ENCODE measurements at places on chromosomes 1 and 21.

- DNase-seq = no peak
Observed at GRCh38 chr1:103469801-103470200, 55.7 kb upstream of the RNPC3 start.

- no peak for DNase-seq
Observed at GRCh38 chr1:97632776-97633175, 288.1 kb downstream of the DPYD start.

DNA sequence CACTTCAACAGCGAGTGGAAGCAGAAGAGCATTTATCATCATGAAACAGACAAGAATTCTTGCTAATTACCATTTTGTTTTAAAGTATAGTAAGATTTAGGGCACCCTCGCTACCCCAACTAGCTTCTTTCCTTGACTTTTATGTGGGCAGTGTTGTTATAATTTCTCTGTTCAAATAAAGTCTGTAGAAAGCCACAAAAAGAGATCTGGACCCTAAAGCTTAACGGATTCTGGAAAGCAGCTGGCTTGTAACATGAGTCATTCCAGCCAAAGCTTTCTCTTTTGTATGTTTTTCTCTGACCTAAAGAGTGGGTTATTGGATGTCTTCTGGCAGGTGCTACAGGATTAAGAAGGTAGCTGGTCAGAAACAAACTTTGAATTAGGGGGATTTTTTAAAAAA lies 37.4 kb downstream of the RUNX1 start:
- DNase-seq = no peak

GRCh38 chr1:236753516-236753915 lies 41.6 kb upstream of the MTR start:
- no peak for DNase-seq

DNA sequence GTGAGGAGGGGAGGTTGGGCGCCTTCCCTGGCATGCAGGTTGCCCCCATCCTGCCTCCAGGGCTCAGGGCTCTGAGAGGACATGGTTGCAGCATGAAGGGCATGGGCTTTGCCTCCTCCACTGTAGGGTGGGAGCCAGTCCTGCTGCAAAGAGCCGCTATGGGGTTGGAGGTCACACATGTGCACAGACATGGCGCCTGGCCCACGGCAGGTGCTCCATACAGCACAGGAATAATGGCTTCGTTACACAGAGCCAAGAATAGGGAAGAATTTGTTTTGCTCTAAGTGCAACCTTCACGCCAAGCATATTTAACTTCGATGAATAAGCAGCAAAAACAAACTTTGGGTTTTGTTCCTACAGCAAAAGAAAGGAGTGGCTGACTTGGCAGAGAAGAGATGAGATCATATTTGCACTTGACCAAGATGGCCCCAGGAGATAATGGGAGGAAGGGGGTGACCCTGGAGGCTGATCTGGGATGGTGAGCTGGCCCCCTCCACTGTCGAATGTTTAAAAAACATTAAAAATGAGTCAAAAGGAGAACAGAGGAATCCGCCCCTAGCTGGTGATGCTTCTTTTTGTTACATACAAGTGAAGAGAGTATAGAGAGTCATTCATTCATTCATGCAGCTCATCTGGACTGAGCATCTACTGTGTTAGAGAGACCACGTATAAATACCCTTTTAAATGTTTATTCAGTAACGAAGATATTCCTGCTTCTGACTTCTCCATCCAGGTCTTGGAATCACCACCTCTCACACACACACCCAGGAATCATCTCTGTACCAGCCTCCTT lies 12.4 kb upstream of the C2CD2 start:
- no peak for DNase-seq

GRCh38 chr21:38234395-38235142 lies 22.2 kb upstream of the KCNJ15 start:
- no peak for DNase-seq

- no peak for DNase-seq
Observed at GRCh38 chr1:199272139-199272544, 633.3 kb downstream of the PTPRC start.

GRCh38 chr1:214018386-214019268 lies 30.9 kb downstream of the PROX1 start:
- no peak for DNase-seq

GRCh38 chr1:970242-970972 lies 4.1 kb downstream of the PLEKHN1 start:
- no peak for DNase-seq

GRCh38 chr1:57340334-57341070 lies 83.4 kb downstream of the DAB1 start:
- DNase-seq = no peak

GRCh38 chr1:162328512-162328911 lies 48.1 kb downstream of the SPATA46 start:
- DNase-seq = no peak

DNA sequence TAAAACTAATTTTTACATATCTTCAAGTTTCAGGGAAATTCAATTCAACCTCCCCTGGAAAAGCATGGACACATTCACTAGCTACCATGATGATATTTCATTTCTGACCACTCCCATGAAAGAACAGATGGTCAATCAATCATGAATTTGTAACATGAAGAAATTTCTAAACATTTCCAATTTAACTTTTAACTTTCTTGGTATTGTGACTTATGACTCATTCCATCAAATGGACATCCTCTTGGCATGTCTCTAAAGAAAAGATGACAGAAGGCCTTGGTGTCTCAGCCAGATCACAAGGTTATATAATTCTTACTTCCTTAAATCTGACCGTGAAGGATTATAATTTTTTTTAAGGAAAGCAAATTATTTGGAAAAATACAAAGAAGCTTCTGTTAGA lies 10.5 kb upstream of the MCOLN3 start:
- no peak for DNase-seq

- no peak for DNase-seq
Observed at GRCh38 chr1:186977266-186977957, 148.7 kb downstream of the PLA2G4A start.

DNA sequence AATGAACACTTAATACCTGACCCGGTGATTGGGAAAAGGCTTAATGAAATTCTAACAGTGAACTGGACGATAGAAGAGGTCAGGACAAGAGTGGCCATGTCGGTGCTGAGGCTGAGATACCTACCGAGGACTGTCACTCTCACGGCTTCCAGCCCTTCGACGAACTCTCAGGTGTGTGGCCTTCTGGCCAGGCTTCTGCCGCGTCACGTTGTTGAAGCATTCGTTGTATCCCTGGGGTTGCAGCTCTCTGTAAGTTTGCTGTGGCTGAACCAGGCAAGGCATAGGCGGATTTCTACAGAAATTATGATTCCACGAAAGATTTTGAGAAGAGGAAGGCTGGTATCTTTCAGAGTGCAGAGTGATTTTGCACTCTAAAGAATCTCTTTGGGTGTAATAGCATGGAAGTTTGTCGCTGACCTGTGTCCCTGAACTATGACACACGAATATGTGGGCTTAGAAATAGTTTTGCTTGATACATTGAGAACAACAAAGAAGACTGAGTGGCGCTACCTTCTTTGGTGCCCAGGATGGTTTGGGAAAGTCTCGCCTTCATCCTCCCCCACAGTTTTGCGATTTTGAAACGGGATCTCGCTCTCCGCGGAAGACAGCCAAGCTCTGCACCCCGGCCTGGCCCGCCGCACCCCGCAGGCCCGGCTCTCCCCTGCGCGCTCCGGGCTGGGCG lies 403 bp upstream of the EPHX4 start:
- DNase-seq = no peak

DNA sequence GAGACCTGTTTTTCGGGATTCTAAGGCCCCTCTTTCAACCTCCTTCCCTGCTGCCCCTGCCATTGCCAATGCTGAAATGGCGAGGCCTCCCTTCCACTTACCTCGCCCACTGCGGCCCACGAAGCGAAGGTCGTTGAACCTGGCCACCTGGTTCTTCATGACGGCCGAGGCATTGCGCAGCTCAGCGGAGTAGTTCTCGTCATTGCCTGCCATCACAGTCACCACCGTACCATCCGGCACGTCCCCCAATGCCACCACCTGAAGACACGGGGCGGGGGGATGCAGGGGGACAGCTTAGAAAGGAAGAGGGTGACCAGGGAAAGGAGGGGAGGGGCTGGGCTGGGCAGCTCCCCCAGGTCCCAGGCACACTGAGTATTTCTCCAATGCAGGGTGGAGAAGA lies 2.6 kb downstream of the RUNX3 start:
- no peak for DNase-seq

GRCh38 chr1:214897581-214897980 lies 185.0 kb upstream of the KCNK2 start:
- no peak for DNase-seq

DNA sequence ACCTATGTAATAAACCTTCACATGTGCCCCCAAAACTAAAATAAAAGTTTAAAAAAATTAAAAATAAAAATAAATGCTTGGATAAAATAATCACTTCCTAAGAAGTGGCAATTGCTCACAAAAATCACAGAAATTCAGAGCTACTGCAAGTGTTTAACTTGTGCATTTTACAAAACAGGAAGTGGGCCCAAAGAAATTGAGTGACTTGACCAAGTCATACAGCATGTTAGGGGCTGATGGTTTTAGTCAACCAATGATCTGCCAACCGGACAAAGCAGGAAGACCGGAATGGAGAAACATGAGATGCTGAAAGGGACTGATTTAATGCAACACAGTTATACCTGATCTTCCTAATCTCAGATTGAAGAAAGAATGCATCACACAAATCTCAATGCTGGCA lies 96.5 kb downstream of the SMYD2 start:
- DNase-seq = no peak

GRCh38 chr21:26227130-26227529 lies 56.6 kb upstream of the APP start:
- no peak for DNase-seq

DNA sequence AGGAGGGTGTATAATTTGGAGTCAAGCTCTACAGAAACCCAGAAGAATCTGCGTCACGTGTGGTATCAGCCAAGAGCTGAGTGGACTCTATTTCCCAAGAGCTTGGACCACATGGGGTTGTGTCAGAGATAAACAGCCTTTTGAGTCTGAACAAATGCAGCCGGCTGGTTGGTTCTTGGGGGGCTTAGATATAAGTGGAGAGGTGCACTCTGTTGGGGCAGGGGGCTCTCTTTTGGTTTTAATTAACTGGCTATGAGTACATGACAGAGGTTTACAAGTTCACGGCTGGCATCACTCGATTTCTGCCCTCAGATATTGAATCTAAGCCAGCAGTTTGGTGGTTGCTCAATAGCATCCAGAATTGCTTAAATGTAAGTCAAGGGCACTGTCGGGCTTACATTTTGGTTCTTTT lies 501 bp upstream of the MRAP start:
- DNase-seq = no peak

- DNase-seq = no peak
Observed at GRCh38 chr1:117138561-117138960, 17.0 kb upstream of the TRIM45 start.

DNA sequence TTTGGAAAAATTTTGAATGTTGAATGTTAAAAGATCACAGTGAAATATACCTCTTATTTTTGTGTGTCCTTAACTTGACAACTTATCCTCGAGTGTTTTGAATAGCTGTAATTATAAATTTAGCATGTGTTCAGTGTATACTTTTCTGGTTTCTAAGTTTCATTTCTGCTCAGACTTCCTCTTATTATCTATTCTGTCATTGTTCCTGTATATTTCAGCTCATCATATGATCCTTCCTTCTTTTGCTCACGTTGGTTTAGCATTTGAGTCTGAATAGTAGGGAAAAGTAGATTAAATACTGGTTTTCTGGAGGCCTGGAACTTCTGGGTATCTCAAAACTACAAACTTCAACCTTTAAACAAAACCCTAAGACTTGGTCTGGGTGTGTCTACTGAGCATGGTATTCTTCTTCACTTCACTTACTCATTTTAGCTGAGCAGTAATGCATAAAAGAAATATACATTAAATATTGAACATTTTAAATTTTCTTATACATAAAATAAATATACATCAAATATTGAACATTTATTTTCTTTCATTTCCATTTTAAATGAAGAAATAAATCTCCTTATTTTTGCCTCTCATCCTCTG lies 3.3 kb upstream of the ATP6V1G3 start:
- no peak for DNase-seq

DNA sequence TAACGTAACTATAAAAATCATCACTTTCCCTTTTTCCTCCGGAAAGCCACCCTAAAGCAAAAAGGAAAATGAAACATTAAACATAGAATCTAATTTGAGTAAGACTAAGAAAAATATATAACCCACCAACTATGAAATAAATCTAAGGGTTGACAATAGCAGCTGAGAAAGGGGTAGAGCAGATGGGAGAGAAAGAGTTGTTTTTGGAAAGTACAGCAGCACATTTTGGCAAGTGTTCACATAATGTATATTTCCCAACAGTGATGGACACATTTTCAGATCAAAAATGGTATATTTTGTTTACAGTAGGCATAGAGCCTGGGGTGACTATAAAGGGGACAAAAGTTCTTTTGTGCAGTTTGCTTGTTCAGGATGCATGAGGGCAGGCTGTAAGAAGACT lies 1287.4 kb upstream of the B3GALT2 start:
- no peak for DNase-seq

- DNase-seq = no peak
Observed at GRCh38 chr1:190679044-190679443, 201.4 kb upstream of the BRINP3 start.

DNA sequence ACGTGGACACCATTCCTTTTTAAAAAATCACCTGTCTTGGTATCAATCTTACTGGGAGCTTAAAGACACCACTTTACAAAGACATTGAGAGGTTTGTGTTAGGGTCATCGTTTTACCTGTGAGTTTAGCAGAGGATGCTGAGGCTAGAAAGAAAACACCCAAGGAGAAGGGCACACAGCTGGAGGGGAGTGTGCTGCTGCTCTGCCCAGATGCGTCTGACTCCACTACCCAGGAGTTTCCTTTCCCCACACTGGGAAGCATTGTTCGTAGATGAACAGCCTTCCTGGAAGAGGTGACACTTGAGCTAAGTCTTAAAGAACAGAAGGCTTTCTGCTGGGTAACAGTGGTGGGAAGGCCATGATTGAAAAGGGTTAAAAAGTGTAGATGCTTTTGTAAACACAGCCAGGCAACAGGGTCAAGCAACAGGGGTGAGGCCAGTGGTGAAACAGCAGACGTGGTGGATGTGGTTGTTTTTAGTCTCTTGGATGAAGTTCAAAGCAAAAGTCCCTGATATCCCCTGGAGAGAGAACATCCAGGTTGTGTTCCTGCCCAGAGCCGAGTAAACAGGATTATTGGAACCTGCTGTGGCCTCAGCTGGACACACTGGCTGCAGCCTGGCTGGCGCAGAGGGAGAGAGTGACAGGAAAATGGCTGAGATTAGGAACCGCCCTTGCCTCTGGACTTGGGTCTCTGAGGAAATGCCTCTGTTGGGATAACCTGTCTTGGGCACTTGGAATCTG lies 198.6 kb upstream of the JUN start:
- no peak for DNase-seq
